Activated T-helper 9 cell treated with anti-CD3 and anti-CD28 coated beads, Interleukin-2, amount 50 U/mL, for 16 hours (primary cell): ENCODE measurements at places on chromosomes 7 and 10.
A peak's percentile ranks its signal among the peaks of the same experiment; 100 is the strongest.

- no peak for DNase-seq
Observed at GRCh38 chr7:37930226-37930948, 9.9 kb downstream of the EPDR1 start.

DNA sequence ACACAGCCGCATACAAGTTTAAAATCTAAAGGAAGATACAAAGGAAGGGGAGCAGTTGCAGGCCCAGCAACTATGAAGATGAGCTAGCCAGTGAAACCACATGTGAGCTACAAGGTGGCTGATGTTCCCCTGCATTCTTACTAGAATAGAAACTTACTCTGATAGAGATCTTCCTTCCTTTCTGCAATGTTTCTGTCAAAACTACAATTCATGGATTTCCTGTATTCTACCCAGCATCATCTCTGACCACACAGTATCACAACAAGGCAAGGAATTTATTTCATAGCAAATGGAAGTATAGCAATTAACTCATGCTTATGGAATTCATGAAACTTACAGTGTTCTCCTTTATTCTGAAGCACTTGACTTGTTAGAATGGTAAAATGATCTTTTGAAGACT is 68.7 kb upstream of the AASS start:
- no peak for DNase-seq

- no peak for DNase-seq
Observed at GRCh38 chr7:75656740-75657139, 82.0 kb downstream of the HIP1 start.

- DNase-seq: peak; percentile 38
Observed at GRCh38 chr10:124688889-124689670, 55.1 kb downstream of the FAM53B start.

GRCh38 chr10:31099664-31100063 is 68.0 kb upstream of the ZNF438 start:
- DNase-seq: peak; percentile 26

GRCh38 chr7:129295015-129295423 is 70.2 kb downstream of the AHCYL2 start:
- no peak for DNase-seq

- no peak for DNase-seq
Observed at GRCh38 chr7:48004032-48004431, 24.6 kb upstream of the HUS1 start.

GRCh38 chr7:57210212-57210611 is 78.0 kb upstream of the ZNF479 start:
- no peak for DNase-seq

GRCh38 chr7:71388181-71388580 is 256.2 kb downstream of the GALNT17 start:
- DNase-seq: no peak

DNA sequence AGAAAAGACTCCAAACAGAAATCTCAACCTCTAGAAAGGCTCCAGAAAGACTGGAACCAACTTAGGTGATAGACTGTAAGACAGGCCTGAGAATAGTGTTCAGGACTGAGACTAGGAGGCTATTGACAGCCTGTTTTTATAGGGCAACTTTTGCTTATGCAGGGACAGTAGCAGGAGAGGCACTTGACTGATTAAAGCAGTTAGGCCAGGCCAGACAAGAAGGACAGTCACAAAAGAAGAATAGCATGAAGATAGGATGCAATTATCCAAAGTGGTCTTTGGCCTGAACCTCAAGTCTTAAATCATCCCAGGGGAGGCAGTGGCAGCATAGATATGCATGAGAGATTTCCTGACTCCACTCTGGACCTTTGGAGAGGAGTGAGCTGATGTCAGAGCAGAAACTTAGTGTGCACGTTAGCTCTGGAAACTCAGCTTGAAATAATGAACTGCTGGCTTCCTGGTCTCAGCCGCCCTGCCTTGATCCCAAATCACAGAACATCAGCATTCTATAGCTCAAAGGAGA is 290.6 kb downstream of the SORCS3 start:
- no peak for DNase-seq

DNA sequence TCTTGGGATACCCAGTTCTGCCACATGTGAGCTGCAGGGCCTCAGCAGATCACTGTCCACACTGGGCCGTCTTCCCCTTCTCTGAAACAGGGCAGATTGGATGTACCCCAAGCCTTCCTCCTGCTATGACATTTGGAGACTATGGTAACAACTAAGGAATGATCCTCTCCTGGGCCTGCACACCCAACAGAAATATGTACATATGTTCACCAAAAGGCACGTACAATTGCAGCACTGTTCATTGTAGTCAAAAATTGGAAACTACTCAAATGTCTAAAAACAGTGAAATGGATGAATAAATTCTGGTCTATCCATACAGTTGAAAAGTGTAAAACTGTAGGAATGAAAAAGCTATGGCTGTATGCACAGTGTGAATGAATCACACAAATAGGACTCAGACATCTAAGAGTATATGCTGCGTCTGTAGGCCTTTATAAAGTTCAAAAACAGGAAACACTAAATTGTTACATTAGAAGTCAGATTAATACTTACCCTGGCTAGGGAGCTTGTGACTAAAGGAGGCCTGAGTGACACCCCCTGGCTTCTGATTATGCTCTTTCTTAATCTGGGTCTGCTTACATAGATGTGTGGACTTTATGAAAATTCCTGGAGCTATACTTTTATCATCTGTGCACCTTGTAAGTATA is 16.1 kb upstream of the XPNPEP1 start:
- no peak for DNase-seq

GRCh38 chr10:2972216-2972615 is 95.1 kb upstream of the PFKP start:
- DNase-seq: no peak

- DNase-seq: no peak
Observed at GRCh38 chr10:70130878-70131559, 1.6 kb downstream of the AIFM2 start.

- no peak for DNase-seq
Observed at GRCh38 chr7:140247559-140247958, 70.8 kb upstream of the KDM7A start.

DNA sequence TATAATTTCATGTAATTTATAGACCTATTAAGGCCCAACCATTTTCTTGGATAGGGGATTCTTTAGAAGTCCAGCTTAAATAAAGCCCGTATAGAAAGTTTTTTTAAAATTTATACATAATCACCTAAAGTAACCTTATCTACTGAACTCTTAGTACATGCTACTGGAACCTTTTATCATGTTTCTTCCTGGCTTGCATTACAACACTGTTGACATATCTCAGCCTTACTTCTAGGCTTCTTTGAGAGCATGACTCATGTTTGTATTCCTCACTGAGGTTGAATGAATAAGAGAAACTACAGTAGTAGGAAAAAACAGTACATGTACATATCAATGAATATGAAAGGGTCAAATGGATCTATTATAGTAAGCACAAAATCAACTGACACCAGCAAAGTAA is 8.2 kb upstream of the MAGI2 start:
- DNase-seq: no peak

GRCh38 chr7:70953796-70954195 is 178.1 kb upstream of the GALNT17 start:
- DNase-seq: no peak

GRCh38 chr10:125008689-125009638 is 67.0 kb downstream of the ZRANB1 start:
- no peak for DNase-seq

DNA sequence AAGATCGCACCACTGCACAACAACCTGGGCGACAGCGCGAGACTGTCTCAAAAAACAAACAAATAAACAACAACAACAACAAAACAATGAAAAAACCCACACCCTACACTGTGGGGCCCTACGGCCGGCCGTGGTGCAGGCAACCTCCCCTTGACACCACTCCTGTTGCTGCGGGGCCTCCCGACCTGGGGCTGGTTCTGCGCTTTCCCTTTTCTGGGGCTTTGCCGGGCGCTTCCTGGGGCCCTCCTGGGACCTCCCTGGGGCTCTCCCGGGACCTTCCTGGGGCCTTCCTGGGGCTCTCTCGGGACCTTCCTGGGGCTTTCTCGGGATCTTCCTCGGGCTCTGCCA is 46.6 kb downstream of the INSIG1 start:
- DNase-seq: no peak

- no peak for DNase-seq
Observed at GRCh38 chr10:49230004-49230403, 41.8 kb upstream of the TMEM273 start.

DNA sequence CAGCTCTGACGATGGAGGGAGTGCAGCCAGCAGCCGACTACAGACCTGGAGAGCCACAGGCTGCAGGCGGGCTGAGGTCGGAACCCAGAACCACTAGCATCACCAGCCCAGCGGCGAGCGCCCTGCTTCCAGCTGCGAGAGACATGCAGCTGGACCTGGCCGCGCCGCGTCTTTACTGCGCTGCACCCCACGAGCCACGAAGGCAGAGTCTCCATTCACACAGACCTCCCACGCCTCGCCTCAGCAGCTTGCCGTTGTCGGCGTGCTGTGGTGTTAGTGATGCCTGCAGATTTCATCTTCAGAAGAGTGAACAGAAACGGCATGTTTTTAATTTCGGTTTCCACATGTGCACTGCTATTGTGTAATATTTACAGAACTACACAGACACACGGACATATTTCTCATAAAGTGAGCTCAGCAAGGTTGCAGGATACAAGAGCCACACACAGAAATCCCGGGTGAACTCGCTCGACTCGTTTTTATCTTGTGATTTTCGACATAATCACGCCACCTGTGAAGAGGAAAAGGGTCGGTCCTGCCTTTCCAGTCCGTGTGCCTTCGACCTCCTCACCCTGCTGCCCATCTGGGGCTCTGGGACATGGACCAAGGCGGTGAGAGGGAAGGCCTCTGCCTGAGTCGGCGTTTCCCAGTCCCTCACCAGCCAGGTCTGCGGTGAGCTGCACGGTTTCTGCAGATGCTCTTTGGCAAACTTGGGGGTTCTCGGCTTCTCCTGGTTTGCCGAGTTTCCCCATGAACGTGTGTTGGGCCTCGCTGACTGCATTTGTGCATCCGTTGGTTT is 252.2 kb downstream of the ELFN1 start:
- peak; percentile 36 for DNase-seq

DNA sequence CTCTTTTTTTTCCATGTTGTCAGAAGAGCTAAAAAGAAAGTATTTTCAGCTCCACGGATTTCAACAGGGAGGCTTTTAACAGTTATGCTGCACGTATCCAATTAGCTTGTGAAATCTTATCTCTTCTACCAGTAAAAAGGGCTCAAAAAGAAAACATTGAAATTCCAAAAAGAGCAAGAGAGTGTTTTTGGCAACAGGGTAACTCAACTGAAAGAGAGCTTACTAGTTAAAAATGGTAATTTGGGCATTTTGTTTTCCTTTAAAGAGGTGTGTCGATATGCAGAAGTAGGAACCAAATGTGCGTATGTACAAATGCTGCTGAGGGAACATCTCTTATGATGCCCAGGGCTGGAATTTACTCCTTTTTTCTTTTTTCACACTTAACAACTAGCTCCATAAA is 292.8 kb downstream of the PRKG1 start:
- DNase-seq: no peak

GRCh38 chr7:47439181-47439667 is 142.7 kb downstream of the TNS3 start:
- no peak for DNase-seq

DNA sequence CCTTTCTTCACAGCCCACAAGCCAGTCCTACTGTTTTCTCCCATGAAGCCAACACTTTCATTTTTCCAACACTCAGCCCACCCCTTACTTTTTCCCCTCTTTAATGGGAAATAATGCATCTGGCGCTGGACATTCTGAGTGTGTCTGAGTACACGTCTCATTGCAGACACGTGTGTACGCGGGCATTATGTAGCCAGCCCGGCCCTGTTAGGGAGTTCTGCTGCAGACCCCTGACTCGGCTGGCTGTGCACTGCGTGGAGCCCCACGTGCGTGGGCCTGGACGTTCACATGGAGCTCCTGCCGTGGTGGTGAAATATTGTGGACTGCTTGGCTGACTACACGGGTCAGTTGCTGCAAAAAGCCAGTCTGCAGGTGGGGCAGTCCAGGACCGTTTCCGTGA is 233.0 kb downstream of the ADARB2 start:
- DNase-seq: no peak
